Right ventricle myocardium inferior (tissue), 1 donor: ENCODE measurements at places on chromosomes 6 and 20.
A peak's percentile ranks its signal among the peaks of the same experiment; 100 is the strongest.

DNA sequence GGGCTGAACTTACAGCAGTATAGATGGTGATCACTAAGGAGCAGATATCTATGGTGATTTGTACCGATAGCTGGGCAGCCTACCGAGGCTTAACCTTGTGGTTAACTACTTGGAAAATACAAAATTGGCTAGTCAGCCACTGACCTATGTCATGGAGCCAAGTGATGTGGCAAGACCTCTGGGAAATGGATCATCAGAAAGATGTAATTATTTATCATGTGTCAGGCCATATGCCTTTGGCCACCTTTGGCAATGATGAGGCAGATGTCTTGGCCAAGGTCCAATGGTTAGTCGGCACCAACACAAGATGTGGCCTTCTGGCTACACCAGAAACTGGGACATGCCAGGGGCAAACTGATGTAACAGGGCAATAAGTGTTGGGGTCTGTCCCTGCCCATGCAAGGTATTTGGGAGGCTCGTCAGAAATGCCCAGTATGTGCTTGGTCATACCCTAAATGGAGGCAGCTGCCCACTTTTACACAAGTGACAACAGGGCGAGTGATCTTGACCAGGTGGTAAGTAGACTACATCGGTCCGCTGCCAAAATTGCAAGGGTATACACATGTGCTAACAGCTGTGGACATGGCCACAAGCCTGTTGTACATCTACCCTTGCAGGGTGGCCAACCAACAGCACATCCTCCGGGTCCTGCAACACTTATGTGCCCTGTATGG, 30.1 kb downstream of the HDDC2 start:
- no peak for DNase-seq

DNA sequence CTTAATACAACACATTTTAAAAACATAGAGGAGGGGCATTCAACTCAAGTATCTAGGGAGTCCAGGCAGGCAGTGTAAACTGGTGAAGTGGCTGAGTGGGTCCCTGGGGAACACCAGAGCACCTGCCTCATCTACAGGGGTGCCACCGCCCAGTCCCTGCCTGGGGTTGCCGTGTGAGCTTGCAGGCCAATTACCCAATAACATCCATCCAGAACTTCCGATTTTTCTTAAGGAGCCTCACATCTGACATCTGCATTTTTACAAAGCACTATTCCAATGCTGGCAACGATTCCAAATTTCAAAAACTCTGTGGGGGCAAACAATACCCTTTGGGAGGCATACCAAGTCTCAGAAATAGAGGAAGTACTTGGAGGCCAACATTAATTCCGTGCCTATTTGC, 288.4 kb upstream of the TSHZ2 start:
- DNase-seq, result no peak

- DNase-seq, result no peak
Measured at GRCh38 chr20:36866681-36867495, 9.1 kb upstream of the TLDC2 start.

DNA sequence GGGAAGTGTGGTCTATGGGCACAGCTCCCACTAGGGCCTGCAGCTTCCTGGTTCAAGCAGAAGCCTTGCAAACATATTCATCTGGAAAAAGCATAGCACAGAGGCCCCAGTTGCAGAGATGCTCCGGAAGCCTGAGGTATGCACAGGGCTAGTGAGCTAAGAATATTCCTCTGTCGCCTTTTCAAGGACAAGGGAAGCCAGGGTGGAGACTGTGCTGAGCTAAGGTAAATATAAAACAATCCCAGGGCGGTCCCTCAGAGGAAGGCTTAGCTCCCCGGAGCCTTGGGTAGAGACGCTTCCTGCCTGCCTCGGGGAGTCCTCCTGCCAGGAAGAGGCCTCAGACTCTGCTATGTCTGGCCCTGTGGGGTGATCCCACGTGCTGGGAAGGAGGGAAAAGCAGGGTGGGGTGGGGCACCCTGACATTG, 134.8 kb upstream of the FOXA2 start:
- DNase-seq, result no peak

- no peak for DNase-seq
Measured at GRCh38 chr20:57680934-57681914, 28.6 kb downstream of the PMEPA1 start.

- DNase-seq, result no peak
Measured at GRCh38 chr6:130978180-130978579, 84.9 kb downstream of the EPB41L2 start.

- DNase-seq, result peak; percentile 37
Measured at GRCh38 chr6:53828215-53828614, 33.4 kb downstream of the LRRC1 start.

DNA sequence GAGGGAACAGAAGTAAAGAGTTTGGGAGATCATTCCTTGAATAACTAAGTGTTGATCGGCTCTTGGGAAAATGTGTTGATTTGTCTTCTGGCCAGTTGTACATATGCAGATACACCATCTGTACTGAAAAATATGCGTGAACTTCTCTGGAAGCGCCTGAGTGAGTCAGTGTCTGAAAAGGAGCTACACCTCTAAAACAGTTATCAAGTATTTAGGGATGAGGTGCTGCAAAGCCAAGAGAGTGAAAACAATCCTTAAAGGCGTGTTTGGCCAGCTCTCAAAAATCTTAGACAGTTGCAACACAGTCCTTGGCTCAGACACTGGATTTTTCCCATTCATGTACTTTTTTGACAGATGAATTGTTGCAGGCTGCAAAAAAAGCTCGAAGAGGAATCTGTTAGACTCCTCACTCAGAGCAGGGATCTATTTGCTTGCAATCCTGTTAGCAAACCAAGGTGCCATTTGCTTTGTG, 61.3 kb downstream of the BMP6 start:
- DNase-seq, result no peak

GRCh38 chr6:20178327-20178726, 33.9 kb downstream of the MBOAT1 start:
- no peak for DNase-seq

- no peak for DNase-seq
Measured at GRCh38 chr6:3801960-3802359, 47.2 kb upstream of the FAM50B start.
